Skin of body (tissue), 3 donors: ENCODE measurements at places on chromosomes 2 and 18. TPM values are rescaled to one million over a fixed set of nuclear protein-coding genes. Genes with fewer than 3 reads are reported as not detected.

RAMP1 gene
- total RNA-seq, result 12.5 TPM

FLACC1 gene
- 2.9 TPM for total RNA-seq

ARHGAP28 gene
- 42.6 TPM for total RNA-seq

G6PC2 gene
- total RNA-seq, result not detected

FBXO15 gene
- total RNA-seq, result 1.5 TPM
